ENCODE measurements at places on chromosomes 7 and 10.

DNA sequence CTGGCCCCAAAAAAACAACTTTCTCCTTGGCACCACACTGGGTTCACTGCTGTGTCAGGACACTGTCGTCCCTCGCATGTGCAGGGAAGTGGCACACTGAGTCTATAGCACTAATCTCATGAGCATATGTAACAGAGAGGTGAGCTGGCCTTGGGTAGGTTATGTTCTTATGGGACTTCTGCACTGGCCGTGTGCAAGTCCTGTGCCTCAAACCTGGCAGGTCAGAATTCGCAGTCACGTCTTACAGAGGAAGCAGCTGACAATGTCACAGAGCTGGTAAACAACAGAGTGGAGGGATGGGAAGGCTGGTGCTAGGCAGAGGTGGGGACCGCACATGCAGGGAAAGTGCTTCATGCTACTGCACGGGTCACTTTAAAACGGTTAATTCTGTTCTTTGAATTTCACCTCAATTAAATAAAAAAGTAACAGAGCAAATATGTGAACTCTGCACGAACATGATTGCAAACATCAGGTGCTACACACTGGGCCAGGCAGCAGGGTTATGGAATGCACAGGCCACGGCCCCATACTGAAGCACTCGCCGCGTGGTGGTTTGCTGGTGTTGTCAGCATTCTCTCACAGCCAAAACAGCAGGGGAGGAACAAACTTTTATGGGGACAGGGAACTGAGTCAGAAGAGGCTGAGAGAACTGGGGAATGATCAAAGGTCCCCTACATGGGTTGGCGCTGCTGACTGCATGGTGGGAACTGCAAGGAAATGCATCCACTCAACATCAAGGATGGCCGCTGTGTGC is 54.2 kb downstream of the VOPP1 start:
- no peak for DNase-seq

DNA sequence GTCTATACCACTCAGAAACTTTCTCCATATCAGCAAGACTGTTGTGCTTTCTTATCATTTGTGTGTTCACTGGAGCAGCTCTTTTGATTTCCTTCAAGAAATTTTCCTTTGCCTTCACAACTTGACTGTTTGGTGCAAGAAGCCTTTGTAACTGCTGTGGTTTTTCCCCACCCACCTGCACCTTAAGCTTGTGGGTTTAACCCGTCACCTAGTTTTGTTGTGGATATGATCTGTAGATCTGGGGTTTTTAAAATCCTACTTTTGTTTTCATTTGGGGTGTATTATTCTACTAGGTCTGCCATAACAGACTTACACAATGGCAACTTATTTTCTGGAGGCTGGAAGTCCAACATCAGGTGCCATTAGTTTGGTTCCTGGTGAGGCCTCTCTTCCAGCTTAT is 30.5 kb upstream of the CHST3 start:
- no peak for DNase-seq

- peak; percentile 83 for DNase-seq
These were observed 198.0 kb downstream of the CSTF2T start for GRCh38 chr10:51501396-51501795.

GRCh38 chr10:93110472-93111146 is 36.9 kb downstream of the CYP26A1 start:
- no peak for DNase-seq

DNA sequence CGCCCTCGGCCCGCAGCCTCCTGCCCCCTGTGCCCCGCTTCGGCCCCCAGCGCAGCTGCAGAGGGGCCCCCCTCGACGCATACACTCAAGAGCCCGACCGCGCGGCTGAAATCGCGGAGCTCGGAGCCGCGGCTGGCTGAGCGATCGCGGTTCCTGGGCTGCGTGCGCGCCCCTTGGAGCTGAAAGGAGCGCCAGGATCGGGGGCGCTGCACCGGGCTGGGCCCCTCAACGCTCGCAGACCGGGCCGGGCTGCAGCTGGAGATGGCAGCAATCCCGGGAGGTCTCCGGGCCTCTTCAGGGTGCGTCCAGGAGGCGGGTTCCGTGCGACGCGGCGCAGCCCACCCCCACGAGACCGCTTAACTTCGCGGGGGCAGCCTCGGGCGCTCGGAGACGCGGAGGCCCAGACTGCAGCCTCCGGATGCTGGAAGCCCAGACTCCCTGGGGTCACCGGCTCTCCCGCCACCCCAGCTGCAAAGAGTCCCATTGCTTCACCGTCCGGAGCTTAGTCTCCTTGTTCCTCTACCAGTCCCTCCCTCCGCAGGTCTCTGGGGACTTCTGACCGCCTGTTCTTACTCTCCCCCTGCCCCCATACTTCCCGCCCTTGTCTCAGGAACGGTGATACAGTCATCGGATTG is 73.0 kb upstream of the LRRC4 start:
- peak; percentile 60 for DNase-seq

GRCh38 chr10:104123397-104123796 is 1.4 kb downstream of the SFR1 start:
- peak; percentile 18 for DNase-seq

- DNase-seq, result no peak
These were observed 487.2 kb downstream of the RPS24 start for GRCh38 chr10:78520737-78521430.

DNA sequence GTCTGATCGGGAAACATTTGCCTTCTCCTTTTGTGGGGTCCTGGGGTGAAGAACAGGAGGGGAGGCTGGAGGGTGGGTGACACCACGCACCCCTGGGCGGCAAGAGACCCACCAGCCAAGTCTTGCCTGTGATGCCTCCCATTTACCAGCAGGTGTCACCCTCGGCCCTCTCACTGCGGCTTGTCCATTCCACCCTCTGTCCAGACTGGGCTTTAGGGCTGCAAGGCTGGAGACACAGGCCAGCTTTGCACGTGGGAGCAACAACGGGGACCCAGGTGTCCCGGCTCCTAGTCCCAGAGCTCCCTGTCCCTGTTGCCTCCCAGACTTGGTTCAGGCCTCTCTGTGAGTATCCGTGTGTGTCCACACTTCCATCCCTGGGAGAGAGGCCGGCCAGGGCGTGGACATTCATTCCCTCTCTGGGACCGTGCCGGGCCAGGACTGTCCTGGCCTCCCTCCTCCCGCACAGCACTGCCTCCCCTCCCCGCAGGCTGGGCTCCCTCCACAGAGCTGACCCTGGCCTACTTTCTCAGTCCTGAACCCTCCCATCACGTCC is 36.2 kb upstream of the GTF2IRD1 start:
- DNase-seq, result peak; percentile 78

GRCh38 chr10:128540781-128541761 is 414.8 kb upstream of the MKI67 start:
- peak; percentile 93 for DNase-seq

DNA sequence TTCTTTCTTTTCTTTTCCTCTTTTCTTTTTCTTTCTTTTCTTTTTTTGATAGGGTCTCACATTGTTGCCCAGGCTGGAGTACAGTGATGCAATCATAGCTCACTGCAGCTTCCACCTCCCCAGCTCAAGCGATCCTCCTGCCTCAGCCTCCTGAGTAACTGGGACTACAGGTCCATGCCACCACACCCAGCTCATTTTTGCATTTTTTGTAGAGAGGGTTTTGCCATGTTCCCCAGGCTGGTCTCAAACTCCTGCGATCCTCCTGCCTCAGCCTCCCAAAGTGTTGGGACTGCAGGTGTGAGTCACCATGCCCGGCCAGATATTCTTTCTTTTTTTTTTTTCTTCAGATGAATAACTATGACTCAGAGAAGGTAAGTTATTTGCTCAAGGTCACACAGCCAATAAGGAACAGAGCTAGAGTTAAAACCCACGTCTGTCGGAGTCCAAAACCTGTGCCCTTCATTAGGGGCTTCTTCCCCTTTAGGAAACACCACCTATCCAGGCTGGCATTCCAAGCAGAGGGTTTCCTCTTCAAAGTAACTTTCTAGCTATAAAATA is 28.1 kb upstream of the DNMBP start:
- no peak for DNase-seq

- DNase-seq, result peak; percentile 91
These were observed 43.4 kb downstream of the FOXL3 start for GRCh38 chr7:333393-333764.

DNA sequence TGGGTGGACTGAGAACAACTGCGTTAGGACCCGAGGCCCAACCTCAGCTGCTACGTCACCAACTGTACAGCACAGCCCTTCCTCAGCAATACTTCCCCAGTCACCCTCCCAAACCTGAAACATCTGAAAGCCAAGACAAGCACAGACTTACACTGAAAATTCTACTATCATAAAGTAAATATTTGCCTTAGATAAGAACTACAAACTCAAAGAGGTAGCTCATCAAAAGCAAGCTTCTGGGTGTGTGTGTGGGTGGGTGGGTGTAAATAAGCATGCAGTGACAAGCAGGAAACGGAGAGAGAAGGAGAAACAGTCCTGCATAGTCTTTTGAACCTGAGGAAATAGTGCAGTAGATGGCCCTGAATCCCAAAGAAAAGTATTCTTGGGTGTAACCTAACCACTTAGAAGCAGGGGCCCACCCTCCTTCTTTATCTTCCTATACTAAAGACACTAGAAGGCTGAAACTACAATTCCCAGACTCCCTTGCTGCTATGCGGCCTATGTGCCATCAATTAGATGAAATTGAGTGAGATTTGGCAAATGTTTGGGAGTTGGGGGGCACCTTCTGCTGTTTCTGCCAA is 18.7 kb downstream of the SLC25A13 start:
- DNase-seq, result no peak

- no peak for DNase-seq
These were observed 107.5 kb upstream of the DNAJB12 start for GRCh38 chr10:72462261-72462660.

DNA sequence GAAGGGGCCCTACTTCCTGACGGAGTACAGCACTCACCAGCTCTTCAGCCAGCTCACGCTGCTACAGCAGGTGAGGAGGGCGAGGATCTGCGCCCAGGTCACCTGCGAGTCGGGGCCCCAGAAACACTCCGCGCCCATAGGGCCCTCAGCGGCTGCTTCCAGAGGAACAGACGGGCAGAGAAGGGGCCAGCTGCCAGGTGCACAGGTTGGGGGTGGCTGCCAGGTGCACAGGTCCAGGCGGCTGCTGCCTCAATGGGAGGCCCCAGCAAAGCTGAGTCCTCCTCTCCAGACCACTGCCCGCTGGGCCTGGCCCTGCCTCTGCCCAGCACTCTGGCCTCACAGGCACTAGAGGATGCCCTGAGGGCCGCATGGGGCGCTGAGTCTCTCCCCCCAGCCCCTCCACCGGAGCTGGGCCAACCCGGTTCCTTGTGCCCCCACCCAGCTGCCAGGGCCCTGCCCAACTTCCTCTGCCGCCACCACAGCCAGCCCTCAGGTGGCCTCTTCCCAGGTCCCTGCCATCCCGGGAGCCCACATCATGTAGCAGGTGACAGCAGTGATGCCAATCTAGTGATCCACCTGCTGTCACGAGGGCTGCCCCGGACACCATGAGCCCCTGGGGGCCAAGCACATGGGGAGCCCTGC is 17.0 kb upstream of the UTF1 start:
- no peak for DNase-seq

DNA sequence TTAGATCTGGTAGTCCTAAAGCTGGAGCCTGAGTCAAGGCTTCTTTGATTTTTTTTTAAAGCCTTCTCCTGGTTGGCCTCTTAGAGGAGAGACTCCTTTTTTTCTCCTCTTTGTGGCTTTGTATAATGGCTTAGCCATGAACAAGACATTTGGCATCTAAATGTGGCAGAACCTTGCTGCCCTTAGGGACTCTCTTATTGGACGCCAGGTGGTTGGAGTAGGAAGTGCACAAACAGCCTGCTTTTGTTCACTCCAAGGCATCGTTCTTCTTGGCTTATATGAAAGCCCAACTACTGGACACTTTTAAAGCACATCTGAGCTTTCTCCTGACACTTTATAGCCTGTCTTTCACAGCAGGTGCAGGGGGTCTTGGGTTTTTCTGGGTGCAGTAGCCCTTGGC is 25.0 kb downstream of the ZPBP start:
- DNase-seq, result peak; percentile 12

DNA sequence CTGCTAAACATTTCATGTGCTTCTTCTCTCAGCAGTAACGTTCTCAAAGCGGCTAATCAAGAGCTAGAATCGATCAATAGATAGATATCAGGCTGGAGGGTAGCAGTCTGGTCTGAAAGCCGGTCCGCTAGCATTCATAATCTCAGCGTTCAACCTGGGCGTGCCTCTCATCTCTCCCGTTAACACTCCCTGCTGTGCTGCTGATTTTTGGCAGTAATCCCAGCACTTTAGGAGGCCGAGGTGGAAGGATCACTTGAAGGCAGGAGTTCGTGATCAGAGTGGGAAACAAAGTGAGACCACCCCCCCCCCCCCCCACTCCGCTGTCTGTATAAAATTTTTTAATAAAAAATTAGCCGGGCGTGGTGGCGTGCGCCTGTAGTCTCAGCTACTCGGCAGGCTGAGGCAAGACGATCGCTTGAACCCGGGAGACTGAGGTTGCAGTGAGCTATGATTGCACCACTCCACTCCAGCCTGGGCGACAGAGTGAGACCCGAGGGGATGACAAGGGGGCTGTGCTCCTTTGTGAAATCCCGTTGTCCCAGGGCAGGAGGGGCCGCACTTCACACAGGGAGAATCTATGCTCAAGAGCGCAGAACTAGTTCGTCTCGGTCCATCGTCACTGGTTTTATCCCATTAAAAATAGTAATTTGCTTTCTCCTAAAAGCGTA is 624 bp upstream of the CEP55 start:
- DNase-seq, result peak; percentile 74

- DNase-seq, result no peak
These were observed 72.0 kb downstream of the GOLGA7B start for GRCh38 chr10:97921581-97922021.

DNA sequence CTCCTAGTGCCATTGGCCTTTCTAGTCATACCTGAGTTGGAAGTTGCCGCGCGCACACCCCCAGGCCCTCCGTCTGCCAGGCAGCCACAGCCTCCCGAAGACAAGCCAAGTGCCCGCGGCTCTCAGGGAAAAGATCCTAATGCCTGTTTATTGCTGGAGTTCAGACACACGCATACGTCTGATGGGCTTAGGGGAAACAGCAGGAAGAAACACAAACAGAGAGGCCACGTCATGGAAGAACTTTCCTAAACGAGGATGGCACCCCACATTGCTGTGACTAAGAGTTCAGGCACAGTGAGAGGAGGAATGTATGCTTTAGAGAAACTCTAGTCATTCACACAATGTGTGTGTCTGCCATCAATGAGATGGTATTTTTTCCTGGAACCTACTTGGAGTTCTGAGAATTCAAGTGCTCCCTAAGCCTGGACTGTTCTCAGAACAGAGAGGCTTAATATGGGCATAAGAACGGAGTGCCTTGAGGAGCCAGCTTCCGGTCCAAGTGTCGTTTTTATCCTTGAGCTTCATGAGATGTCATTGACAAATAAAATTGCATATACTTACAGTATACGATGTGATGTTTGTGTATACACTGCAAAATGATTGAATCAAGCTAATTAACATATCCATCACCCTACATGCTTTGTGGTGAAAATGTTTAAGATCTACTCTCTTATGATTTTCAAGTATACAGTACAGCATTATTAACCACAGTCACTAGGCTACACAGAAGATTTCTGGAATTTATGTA is 11.6 kb upstream of the RBP3 start:
- DNase-seq, result no peak

- no peak for DNase-seq
These were observed 153.3 kb upstream of the INSYN2A start for GRCh38 chr10:127349737-127350136.

Measured in muscle of leg (tissue), 16 donors.